ENCODE measurements at places on chromosomes 3 and 15.

- no peak overlapping the region for H3K4me3 ChIP-seq
- H3K36me3 ChIP-seq, result no peaks in the 10 kb centered on the region
- no peaks in the 10 kb centered on the region for H3K4me1 ChIP-seq
- DNase-seq, result no peak
Measured at GRCh38 chr3:21785765-21786437, 34.9 kb upstream of the ZNF385D start.

GRCh38 chr3:154745122-154745521, 315.1 kb upstream of the GPR149 start:
- no peak for DNase-seq
- H3K4me1 ChIP-seq, result no peaks in the 10 kb centered on the region

- no peak overlapping the region for H3K27ac ChIP-seq
- no peak overlapping the region for H3K4me3 ChIP-seq
- H3K27me3 ChIP-seq, result no peaks in the 10 kb centered on the region
- H3K4me1 ChIP-seq, result no peaks in the 10 kb centered on the region
- H3K36me3 ChIP-seq, result no peaks in the 10 kb centered on the region
Measured at GRCh38 chr3:118445036-118445435, 589.6 kb downstream of the IGSF11 start.

DNA sequence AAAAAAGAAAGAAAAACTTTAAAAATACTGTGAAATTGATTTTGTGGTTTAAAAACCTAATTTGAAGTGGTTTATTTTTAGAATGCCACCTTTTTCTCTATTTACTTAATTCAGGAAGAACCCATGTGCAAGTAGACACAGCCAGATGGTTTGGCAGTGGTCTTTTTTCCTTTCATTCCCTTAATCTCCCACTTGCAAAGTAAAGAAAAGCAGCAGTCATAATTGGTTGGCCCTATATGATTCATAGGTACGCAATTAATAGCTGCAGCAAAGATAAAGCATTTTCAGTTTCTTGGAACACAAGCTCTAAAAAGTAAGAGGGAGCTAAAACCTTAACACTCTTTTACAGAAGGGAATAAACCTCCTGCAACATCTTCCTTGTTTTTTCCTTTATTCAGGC, 115.3 kb downstream of the MECOM start:
- no peak overlapping the region for H3K27ac ChIP-seq
- DNase-seq, result no peak
- H3K36me3 ChIP-seq, result no peaks in the 10 kb centered on the region
- no peaks in the 10 kb centered on the region for H3K4me1 ChIP-seq
- H3K27me3 ChIP-seq, result no peaks in the 10 kb centered on the region

DNA sequence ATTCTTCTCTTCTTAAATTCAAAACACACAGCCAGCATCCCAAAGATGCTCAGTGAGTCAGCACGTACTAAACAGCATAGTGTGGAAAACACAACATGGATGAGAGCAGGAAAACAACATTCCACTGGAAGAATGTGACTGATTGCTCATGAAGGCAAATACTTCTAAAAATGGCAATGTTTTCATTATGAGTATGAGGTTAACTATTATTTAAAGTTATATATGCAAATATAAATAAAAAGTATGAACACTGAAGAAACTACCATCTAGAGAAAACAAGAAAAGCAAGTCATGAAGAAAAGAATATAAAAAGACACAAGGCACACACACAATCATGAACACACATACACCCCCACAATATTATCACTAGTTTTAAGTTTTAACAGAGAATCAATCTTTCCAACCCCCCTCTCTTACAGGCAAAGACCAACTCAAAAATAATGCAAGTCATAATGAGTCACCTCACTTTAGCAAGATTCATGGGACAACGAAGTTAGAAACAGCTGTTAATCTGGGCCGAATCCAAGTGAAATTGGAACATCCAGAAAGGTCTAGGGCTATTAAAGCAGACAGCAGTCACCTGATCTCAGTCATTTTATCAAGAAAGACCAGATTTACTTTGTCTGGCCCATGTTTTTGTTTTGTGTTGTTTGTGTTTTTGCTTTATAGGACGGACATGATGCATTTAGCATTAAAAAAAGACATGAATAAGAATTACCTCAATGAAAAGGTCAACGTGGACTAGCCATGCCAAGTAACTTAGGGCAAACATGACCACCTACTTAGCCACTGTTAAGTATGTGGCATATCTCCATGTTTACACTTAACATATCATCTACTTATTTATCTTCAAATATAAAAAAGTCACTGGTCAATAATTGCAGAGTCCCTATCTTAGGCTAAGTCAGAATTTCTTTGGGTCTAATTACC, 18.1 kb downstream of the GBE1 start:
- H3K4me3 ChIP-seq, result no peak overlapping the region
- H3K27ac ChIP-seq, result no peak overlapping the region
- no peaks in the 10 kb centered on the region for H3K27me3 ChIP-seq

DNA sequence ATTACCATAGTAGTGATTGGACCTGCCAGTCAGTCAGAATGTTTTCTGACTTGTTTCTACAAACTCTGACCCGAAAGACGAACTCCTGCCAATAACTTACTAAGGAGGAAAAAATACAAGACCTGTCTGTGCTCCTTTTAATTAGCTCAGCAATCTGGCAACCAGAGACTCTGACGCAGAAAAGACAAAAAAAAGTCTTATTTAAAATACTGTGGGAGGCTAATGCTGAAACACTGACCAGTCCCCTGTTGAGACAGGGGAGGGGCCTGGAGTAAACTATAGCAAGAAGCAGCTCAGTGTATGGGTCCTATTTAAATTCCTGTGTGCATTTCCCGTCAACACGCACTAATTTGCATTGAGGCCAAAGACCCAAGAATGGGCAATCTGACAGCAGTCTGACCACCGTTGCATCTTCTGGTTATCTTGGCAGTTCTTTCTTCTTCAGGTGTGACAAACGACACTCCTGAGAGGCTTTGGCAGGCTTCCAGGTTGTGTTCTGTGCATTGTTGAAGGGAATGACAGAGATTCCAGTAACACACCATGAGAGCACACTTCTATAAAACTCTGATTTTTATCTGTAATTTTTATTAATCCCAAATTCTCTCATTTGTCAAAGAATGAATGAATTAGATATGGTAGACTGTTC, 1114.3 kb downstream of the IGSF11 start:
- H3K27me3 ChIP-seq, result no peaks in the 10 kb centered on the region
- H3K36me3 ChIP-seq, result no peaks in the 10 kb centered on the region
- no peak for DNase-seq
- H3K4me1 ChIP-seq, result no peaks in the 10 kb centered on the region

- H3K36me3 ChIP-seq, result 0 out of 2 replicates have a peak, but pooled peaks cover 4% of the 10 kb centered on the region
- no peak overlapping the region for H3K27ac ChIP-seq
- no peaks in the 10 kb centered on the region for H3K27me3 ChIP-seq
- no peak for DNase-seq
- no peak overlapping the region for H3K4me3 ChIP-seq
Measured at GRCh38 chr3:52195823-52196331, 2.1 kb upstream of the ALAS1 start.

DNA sequence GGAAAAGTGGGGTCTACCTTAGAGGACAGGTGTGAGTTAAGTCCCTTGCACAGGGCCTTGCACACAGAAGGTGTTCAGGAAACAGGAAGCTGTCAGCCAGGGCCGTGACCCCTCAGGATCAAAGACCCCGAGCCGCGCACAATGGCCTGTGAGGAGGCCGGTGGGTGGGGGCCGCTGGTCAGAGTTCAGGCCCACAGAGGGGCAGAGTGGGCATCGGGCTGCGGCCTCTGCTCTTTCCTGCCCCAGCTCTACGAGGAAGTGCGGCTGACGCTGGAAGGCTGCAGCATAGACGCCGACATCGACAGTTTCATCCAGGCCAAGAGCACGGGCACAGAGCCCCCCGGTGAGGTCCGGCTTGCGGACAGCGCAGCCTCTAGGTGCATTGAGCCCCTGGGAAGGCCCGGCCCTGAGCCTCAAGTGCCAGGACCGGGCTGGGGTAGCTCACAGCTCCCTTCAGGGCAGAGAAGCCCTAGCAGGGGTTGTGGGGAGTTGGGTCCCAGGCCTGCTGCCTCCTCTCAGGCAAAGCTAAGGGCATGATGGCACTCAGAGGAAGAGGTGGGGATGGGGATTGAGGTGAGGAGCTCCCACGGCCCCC, 37.2 kb downstream of the PSTPIP1 start:
- H3K27me3 ChIP-seq, result no peaks in the 10 kb centered on the region
- no peaks in the 10 kb centered on the region for H3K4me1 ChIP-seq
- no peak overlapping the region for H3K27ac ChIP-seq
- no peaks in the 10 kb centered on the region for H3K36me3 ChIP-seq
- no peak for DNase-seq

GRCh38 chr15:37086521-37086920, 13.8 kb downstream of the MEIS2 start:
- H3K36me3 ChIP-seq, result peaks cover 3% of the 10 kb centered on the region
- no peak overlapping the region for H3K27ac ChIP-seq
- DNase-seq, result no peak
- no peak overlapping the region for H3K4me3 ChIP-seq
- H3K4me1 ChIP-seq, result no peaks in the 10 kb centered on the region

DNA sequence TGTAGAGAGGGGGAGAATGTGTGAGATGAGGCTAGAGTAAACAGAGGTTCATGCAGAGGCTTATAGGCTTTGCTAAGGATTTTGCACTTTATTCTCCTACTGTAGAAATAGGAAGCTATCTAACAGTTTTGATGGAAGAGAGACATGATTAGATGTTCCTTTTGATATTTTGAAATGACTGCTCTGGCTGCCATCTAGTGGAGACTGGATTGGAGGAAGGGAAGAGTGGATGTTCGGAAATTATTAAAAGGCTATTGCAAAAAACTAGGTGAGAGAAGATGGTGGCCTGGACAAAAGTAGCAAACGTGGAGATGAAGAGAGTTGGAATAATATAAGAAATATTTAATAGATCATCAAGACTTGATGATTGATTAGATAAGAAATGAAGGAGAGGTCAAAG, 42.2 kb downstream of the SYN2 start:
- no peak overlapping the region for H3K27ac ChIP-seq
- no peak for DNase-seq
- H3K4me1 ChIP-seq, result no peaks in the 10 kb centered on the region
- H3K36me3 ChIP-seq, result no peaks in the 10 kb centered on the region

GRCh38 chr3:156609546-156609945, 54.6 kb upstream of the SSR3 start:
- no peak overlapping the region for H3K27ac ChIP-seq
- DNase-seq, result no peak
- no peak overlapping the region for H3K4me3 ChIP-seq
- no peaks in the 10 kb centered on the region for H3K27me3 ChIP-seq
- peaks cover 17% of the 10 kb centered on the region for H3K4me1 ChIP-seq

DNA sequence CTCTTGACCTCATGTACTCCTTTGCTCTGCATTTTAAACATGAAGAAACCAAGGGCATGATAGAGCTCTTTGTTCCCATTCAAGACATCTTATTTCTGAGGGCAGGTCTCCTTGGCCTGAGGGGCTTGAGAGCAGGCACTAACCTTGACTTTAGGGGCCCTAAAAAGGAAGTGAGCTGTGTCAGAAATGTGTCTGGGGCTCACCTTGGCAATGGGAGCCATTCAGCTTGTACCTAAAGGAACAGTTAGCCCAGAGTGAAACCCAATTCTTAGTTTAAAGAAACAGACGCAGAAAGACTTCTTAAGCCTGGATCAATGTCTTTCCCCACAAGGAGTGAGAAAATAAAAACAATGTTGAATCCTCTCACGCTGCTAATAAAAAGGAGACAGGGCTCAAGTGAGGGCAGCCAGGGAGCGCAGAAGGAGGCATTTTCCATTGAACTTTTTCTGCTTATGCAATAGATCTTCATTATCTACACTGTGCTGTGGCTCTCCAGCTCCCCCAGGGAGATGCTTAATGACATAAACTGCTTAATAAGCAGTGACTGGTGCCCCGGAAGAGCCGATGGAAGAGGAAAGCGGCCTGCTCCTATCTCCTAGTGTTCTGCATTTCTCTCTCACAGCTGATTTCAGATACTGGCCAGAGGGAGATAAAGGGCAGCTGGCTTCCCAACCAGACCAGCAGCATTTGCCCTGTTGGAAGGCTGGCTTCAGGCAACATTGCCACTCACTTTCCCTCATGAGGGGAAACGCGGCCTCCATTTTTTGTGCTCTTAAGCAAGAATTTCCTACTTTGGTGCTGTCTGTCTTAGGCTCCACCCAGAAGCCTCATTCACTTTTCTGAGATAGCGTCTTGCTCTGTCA, 152.0 kb downstream of the OPA1 start:
- H3K36me3 ChIP-seq, result no peaks in the 10 kb centered on the region
- H3K4me1 ChIP-seq, result peaks cover 14% of the 10 kb centered on the region
- DNase-seq, result no peak

- H3K4me3 ChIP-seq, result peak overlapping the region; percentile 46
- DNase-seq, result peak; percentile 74
- no peaks in the 10 kb centered on the region for H3K27me3 ChIP-seq
- H3K27ac ChIP-seq, result peak overlapping the region; percentile 47
- no peaks in the 10 kb centered on the region for H3K36me3 ChIP-seq
Measured at GRCh38 chr15:99076555-99077308, 28.1 kb upstream of the SYNM start.

DNA sequence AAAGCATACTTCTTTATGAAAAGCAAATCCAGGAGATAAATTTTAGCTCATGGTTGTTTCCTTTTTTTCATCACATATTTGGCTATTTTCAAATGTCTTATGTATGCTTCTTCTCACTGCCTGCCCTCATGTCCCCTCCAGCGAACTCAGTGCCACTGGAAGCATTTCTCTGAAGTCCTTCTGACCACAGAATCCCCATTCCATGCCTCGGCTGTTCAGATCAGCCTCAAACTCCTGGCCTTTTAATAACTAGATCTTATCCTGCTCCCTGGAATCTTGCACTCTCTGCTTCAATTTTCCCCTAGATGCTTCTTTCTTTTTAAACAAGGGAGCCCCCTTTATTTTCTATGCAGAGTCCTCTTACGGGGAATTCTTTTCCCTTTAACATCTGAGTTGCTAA, 10.1 kb downstream of the ETV5 start:
- peaks cover 4% of the 10 kb centered on the region for H3K27me3 ChIP-seq
- H3K36me3 ChIP-seq, result no peaks in the 10 kb centered on the region
- DNase-seq, result no peak
- no peak overlapping the region for H3K4me3 ChIP-seq

DNA sequence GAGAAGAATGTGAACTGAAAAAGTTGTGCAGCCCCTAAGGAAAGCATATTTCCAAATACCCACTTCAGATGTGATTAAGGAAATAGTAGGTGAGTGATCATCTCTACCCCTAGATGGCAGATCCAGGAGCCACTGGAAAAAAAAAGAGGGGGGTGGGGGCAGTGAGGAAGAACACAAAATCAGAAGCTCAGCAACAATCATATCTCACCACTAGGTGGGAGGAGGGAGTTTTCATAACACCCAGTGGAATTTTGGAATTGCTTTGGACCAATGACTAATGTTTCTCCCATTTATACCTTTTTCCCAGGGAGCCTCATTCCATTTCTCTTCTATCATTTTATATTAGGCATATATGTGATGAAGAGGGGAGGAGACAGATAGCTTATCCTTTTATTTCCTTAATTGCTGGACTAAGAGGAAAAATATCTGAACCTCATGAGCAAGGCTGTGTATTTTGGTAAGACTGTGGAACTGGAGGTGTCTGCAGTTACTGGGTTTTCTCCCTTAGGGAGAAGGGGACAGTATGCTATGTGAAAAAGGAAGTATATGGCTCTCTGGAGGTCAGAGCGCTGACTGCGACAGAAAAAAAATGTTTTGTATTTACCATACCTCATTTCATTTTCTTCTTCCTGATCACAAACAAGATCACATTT, 363.4 kb downstream of the GAP43 start:
- H3K4me1 ChIP-seq, result no peaks in the 10 kb centered on the region
- H3K36me3 ChIP-seq, result no peaks in the 10 kb centered on the region
- no peaks in the 10 kb centered on the region for H3K27me3 ChIP-seq
- DNase-seq, result no peak

Measured in GM12878 (cell line).